ENCODE measurements at places on chromosomes 2 and 18.

DNA sequence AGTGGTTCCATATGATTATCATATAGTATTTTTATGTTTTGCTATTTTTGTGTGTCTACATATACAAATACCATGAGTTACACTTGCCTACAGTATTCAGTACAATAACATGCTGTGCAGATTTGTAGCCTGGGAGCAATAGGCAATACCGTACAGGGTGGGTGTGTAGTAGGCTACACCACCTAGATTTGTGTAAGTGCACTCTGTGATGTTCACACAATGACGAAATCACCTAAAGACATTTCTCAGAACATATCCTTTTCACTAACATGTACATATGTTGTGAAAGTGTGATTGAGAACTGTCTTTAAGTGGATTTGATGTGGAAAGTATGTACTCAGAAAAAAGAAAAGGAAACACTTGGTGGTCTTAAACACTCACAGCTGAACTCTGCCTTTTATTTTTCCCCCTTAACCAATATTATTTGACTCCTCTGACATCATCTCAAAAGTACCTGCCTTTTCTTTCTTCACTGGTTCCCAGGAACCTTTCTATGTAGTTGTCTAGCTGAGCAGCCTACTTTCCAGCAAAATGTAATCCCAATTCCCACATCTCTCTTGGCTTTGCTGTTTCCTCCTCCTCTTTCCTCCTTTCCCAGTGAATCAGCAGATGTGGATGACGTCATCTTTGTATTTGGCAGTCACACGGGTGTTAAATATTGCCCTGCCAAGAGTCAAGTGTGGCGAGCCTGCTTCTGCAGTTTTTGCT lies 47.7 kb downstream of the OSBPL6 start:
- DNase-seq, result no peak

DNA sequence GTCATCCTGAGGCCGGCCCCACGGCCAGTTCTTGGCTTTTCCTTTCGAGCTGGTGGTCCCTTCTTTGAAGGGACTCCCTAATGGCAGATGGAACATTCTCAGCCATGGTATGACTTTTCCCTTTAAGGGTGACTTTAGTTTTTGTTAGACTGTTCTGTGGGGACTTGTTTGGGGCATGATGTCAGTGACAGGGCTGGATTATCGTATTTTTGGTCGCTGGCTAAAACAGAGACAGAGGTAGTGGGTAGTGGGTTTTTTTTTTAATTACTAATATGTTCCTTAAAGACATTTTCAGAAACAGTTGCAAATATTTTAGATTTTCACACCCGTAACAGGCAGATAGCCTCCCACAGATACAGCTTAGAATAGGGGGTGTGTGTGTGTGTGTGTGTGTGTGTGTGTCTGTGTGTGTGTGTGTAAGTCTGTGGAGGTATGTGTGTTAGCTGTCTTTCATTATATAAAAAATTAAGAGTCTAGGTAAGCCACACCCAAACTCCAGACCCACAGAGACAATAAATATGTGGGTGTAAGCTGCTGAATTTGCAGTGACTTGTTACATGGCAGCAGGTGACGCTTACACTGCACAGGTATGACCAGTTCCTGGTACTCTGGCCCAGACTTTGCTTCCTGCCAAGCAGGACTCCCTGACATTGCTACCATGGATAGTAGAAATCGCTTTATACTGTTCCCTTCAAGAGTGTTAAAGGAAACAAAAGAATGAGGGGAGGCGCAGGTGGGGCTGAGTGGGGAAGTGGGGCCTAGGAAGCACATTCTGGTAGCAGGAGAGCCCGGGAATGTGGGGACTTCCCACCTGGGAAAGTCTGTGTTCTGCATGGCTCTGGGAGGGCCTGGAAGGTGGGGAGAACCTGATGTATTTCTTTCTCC lies 20.9 kb downstream of the NCK2 start:
- no peak for DNase-seq

DNA sequence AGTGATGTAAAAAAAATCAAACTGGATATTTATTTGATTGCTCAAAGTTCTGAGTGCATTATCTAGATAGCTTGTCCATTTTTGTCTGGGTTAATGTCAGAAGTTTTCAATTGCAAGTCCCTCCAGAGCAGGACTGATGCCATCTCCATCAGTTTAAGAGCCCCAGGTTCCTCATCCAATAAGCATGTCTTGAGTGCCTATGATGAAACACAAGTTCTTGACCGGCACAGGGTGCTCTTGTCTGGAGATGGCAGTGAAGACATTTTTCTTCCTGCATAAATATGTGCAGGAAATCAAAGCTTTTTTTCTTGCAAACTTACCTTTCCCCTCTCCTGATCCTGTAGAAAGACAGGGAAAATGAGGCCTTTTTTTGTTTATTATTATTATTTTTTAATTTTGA lies 31.9 kb downstream of the CAVIN2 start:
- DNase-seq, result no peak

DNA sequence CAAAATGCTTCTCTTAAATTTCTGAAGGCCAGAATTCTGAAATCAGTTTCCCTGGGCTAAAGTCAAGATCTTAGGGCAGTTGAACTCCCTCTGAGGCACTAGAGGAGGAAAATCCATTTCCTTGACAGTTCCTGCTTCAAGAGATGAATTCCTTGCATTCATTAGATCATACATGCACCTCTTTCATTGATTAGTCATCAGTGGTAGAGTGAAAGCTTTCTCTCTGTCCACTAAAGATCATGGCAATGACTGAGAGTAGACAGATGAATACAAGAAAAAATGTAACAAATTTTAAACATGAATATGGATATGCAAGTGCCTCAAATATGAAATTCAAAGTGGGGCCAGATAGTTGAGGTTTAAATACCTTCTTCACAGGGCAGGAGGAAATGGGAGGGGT lies 693.4 kb upstream of the TMEFF2 start:
- DNase-seq, result no peak

GRCh38 chr2:199594443-199594842 lies 136.7 kb upstream of the SATB2 start:
- DNase-seq, result no peak

GRCh38 chr2:69997015-69997830 lies 35.8 kb upstream of the ASPRV1 start:
- no peak for DNase-seq

GRCh38 chr2:241909769-241910168 lies 40.2 kb downstream of the RTP5 start:
- no peak for DNase-seq

Measured in NCI-H526 (cell line).